ENCODE measurements at places on chromosomes 2 and 18. TPM values are rescaled to one million over a fixed set of nuclear protein-coding genes. Genes with fewer than 3 reads are reported as not detected.

DSC2 gene
- 4.2 TPM for polyA plus RNA-seq

ADD2 gene
- polyA plus RNA-seq: 3.0 TPM

DOK6 gene
- 4.7 TPM for polyA plus RNA-seq

PAX3 gene
- polyA plus RNA-seq: 2.4 TPM

AKAIN1 gene
- polyA plus RNA-seq: 0.24 TPM

VPS4B gene
- 32.1 TPM for polyA plus RNA-seq

CNRIP1 gene
- 21.5 TPM for polyA plus RNA-seq

CDKL4 gene
- polyA plus RNA-seq: not detected

TEX44 gene
- polyA plus RNA-seq: not detected

MOGAT1 gene
- polyA plus RNA-seq: not detected

TLX2 gene
- 0.43 TPM for polyA plus RNA-seq

EN1 gene
- 4.0 TPM for polyA plus RNA-seq

MBD1 gene
- 55.2 TPM for polyA plus RNA-seq

NETO1 gene
- not detected for polyA plus RNA-seq

MAT2A gene
- 212 TPM for polyA plus RNA-seq

NTSR2 gene
- polyA plus RNA-seq: not detected

LHCGR gene
- polyA plus RNA-seq: not detected

METTL5 gene
- polyA plus RNA-seq: 58.7 TPM

BUB1 gene
- polyA plus RNA-seq: 11.9 TPM

PFN4 gene
- polyA plus RNA-seq: 2.0 TPM

ELOA2 gene
- not detected for polyA plus RNA-seq

Data from muscle of arm (tissue), 14 donors.